Left renal cortex interstitium (tissue), 4 donors: ENCODE measurements at places on chromosomes 4 and X.

DNA sequence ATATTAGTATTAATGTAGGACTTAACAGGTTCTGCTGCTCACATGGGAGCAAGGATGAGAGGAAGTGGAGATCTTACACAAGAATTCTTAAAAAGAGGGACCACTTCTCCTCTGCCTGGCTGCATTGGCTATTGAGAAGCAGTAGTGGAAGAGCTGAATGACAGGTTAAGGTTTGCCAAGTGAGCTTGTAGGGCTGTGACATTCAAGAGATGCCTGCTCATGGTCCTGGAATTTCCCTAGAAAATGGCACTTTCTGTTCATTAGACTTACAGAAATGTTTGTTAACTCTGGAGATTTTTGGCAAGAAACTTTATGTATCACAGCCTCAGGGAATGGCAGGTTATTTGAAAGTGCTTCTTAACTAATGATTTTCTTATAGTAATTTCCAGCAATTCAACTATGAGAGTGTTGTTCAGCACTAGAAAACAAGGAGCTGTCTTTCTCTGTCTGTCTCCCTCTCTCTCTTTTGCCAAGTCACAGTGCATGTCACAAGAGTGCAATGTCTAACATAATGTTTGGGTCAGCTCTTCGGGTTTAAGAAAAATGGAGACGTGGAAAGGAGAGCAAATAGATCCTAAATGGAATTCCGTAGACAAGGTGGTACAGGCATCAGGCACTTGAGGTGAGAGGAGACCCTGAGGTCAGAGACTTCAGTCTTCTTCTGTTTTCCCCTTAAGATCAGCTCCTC, 8.3 kb upstream of the NAP1L5 start:
- DNase-seq, result no peak

- no peak for DNase-seq
Measured at GRCh38 chr4:13182133-13182532, 302.0 kb downstream of the RAB28 start.

DNA sequence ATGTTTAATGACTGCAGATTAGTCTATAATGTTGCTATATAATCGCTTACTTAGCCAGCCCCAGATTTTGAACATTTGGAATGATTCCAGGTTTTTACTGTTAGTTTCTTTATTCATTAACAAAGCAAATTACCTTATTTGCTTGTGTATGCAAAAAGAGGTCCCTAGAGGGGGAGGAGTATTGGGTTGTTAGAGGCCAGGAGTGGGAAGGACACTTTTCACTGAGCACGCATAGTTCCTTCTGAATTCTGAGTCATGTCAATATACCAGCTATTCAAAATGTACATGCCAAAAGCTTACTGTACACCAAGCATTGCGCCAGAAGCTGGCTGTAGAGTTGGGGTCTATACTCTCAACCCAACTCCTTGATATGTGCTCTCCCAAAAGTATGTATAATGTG, 5.1 kb upstream of the DGAT2L6 start:
- DNase-seq, result no peak

- no peak for DNase-seq
Measured at GRCh38 chr4:126028876-126029275, 714.1 kb downstream of the FAT4 start.

DNA sequence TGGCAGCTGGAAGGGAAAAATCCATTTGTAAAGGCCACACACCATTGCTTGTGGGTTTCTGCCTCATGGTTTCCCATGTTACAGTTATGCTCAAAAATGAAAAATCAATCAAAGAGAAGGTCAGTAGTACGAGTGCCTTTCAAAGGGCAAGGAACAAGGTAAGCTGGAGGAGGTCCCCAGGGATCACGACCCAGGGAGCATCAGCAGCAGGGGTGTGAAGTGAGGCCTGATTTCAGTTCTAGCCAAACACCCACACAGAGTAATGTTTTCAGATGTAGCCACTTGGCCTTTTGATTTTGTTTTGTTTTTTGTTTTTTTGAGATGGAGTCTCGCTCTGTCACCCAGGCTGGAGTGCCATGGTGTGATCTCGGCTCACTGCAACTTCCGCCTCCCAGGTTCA, 69.4 kb upstream of the AFAP1 start:
- no peak for DNase-seq

DNA sequence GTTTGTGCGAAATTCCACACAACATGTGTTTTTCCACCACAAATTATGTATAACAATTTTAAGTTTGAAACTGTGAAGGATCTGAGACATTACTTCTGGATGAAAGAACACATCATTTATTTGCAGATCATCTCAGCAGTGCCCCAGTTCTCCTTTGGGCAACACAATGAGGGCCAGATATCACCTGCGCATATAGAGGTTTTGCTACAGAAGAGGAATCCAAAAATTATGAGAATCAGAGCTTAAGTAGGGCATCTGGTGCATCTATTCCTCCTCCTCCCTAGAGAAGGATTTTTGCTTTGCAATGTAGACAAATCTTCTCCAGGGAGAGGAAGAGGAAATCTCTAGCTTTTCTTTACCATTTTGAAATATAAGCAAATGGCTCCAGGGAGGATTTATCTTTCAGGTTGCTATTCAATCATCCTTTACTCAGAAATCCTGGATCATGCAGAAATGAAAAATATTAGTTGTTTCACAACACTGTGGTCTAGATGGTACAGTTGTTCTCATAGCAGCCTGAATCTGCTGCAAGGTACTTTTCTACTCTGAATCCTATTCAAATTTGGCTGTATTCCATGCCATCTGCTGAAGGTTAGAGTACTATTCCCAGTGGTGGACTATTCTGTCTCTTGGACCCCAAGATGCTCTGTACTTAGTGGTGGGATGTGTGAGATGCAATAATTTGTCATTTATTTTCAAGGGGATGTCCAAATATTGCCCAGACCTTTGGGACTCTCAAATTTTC, 132.1 kb downstream of the SNCA start:
- DNase-seq, result no peak

- DNase-seq, result no peak
Measured at GRCh38 chrX:77675986-77676385, 110.0 kb downstream of the ATRX start.

DNA sequence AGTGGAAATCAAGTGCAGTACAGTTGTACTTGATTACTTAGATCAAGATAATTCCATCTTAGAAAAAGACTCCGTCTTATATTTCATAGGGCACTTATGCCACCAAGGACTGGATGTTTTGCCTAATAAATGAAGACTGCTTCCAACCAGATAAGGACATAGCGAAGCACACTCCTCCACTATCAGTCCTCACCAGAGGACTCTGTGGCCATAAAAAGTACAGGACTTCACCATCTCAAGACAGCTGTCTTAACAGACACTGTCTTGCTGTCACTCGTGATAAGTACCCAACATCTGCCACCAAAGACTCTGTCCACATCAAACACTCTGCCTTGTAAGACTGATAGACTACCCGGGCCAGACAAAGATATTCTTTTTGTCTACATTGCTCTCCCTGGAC, 352.0 kb downstream of the TRAM1L1 start:
- no peak for DNase-seq

- DNase-seq, result no peak
Measured at GRCh38 chr4:121077496-121077895, 5.2 kb upstream of the NDNF start.

DNA sequence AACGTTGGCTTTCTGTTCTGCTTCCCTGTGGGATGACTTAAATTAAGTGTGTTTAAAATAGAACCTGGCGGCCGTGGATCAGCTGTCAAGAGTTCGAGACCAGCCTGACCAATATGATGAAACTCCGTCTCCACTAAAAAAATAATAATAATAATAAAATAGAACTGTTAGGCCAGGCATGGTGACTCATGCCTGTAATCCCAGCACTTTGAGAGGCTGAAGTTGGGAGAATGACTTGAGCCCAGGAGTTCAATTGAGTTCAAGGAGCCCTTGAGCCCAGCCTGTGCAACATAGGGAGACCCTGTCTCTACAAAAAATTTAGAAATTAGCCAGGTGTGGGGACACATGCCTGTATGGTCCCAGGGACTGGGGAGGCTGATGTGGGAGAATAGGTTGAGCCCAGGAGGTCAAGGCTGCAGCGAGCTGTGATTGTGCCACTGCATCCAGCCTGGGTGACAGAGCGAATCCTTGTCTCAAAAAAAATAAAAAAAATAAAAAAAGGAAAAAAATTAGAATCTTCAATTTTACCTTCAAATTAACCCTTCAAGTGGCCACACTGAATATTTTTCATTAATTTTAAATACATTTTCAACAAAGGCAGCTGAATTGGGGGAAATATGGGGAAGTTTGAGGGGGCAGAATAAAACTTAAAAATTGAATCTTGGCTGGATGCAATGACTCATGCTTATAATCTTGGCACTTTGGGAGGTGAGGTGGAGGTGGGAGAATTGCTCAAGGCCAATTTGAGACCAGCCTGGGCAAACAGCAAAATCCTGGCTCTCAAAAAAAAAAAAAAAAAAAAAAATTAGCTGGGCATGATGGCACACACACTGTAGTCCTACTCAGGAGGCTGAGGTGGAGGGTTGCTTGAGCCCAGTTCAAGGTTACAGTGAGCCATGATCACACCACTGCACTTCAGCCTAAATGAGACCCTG, 31.8 kb upstream of the HSD17B13 start:
- no peak for DNase-seq

GRCh38 chrX:17417372-17417771, 42.4 kb downstream of the NHS start:
- DNase-seq, result no peak

DNA sequence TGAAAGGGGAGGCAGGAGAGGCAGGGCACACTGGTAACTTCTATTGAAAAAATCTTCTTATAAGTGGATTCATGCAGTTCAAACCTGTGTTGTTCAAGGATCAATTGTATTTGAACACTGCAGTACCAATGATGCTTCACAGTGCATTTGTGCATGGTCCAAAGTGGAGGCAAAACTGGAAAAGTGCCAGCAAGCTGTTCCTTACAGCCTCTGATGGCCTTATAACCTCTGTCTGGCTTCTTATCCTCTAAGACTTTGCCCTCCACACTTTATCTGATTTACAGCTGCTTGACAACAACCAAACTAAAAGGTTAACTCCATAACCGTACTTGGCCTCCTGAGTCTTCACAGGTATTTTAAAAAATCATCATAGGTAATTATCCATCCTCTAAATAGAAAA, 40.4 kb downstream of the MAGEB17 start:
- DNase-seq, result no peak

DNA sequence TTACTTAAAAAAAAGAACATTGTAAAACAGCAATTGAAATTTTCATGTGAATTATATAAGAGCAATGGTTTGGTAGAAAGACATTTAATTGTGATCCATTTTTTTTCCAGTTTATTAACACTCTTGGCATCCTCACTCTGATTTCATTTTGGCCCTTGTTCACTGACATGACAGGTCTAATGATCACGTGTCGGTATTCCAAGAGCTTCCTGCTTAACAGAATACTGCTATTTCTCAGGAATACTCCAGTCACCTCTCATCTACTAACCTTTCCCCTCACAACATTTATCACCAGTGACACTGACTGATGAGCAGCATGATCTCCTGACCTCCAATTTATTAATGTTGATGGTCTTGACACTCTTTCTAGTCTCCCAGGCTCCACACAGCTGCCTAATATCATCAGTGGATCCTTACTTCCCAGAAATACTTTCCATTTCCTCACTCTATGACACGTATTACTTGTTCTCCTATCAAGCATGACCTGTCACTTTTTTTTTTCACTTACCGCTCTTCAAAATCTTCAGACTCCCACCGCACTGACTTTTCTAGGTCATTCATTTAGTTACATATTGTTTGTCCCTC, 847.8 kb upstream of the SLIT2 start:
- no peak for DNase-seq

DNA sequence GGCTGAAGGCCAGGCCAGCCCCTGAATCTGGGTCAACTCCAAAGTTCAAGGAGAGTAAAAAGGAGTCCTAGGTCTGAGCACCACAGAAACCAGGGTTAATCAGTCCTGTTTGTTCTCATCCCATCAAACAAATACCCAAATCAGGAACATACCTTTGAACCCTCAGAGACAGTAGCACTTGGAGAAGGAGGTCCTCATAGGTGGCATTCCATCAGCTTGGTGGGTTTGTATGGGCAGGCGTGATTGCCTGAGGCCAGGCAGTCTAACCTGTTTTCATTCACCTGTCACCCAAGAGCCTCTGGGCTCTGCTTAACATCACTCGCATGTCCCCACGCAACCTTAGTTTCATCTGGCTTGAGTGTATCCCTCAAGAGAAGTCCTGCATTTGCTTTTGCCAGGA, 17.5 kb upstream of the MBTPS2 start:
- DNase-seq, result no peak
